ENCODE measurements at places on chromosomes 5 and 9.

DNA sequence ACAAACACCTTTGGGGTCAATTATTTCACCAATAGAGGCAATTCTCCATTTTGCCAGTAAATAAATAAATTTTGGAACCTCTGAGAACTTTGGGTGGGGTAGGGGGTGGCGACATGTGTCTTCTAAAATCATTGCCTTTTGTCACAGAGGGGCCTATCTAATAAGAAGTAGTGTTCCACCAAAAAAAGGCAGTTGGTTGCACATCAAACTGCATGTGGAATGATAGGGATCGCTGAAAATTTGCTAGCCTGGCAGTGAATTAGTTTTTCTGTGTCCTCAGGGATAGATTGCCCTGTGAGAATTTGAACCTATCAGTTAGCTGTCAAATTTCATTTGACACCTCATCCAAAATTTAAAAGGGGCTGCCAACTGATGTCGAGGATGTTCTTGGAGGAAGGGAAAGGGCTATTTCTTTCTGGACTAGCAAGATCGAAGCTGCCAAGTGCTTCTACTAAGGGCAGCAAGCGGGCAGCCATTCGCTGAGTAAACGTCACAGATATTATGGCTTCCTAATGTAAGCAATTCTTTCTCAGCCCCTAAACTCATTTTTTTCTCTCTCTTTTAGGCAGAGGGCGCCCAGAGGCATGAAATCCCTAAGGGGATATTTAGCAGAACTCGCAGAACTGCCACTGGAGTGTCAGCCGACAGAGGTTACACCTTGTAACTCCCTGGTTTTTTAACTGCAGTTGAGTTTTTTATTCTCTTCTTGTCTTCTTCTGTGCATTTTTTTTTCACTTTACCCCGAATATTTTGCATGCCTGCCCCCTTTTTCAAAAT, 2208.1 kb upstream of the WWC1 start:
- no peak for DNase-seq

- DNase-seq = peak; percentile 96
These were observed 79.7 kb upstream of the ICE1 start for GRCh38 chr5:5342784-5343183.

- DNase-seq = peak; percentile 41
These were observed 94.0 kb downstream of the ACTL7B start for GRCh38 chr9:108761655-108762347.

GRCh38 chr5:14756478-14756877, 92.0 kb downstream of the OTULIN start:
- DNase-seq = no peak

- no peak for DNase-seq
These were observed 136.4 kb downstream of the PIP5K1B start for GRCh38 chr9:68841276-68842052.

DNA sequence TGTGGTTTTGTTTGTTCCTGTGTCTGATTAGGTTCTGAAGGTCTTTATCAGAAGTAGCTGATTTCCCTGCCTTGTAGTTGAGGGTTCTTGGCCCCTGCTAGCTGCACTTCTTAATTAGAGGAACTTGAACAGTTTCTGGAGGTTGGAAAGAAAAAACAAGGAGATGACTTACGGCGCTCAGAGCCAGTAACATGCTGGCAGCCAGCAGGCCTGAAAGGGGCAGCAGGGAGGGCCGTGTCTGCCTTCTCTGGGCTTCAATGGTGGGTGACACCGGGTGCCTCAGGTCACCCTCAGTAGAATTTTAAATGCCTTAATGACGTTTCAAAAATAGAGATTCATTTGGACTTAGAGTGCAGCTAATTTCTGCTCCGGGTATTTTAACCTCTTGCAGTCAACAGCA, 15.8 kb downstream of the UBE2QL1 start:
- DNase-seq = no peak

GRCh38 chr9:21461377-21461776, 20.7 kb downstream of the IFNE start:
- DNase-seq = no peak

GRCh38 chr5:151108566-151108965, 27.7 kb upstream of the TNIP1 start:
- DNase-seq = no peak
